ENCODE measurements at places on chromosomes 12 and 14.

DNA sequence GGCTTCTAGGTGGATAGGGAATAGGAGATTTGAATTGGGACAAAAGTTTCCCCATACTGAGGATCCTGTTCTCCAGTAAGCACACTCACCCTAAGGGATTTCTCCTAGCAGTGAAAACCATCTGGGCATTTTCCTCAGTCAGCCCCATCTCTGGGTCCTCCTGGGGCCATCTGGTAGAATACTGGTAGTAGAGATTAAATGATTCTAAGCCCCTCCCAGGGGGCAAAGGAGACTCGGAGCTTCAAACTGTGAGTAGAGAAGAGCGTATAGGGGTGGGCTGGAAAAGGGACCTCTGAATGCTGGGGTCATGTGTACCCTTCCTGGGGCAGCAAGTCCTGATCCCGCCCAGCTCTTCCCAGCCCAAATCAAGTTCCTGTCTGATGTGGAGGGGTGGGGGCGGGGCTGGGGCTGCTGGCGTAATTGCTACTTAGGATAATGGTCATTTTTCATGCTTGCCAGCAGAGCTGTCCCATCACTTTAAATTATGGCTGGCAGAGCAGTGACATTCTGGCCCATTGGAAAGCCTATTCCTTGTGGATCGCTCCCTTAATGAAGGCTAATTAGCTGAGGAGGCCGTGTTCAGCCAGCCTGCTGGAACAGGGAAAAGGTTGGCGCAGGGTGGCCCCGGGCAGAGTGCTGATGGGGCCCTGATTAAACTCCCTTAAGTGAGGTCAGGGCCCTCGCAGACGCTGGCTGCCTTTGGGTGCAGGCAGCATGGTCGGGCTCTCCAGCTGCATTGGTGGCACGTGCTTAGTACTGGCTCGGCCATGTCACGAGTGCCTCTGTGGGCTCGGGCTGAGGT, 127.8 kb downstream of the TSPAN9 start:
- no peak for DNase-seq

DNA sequence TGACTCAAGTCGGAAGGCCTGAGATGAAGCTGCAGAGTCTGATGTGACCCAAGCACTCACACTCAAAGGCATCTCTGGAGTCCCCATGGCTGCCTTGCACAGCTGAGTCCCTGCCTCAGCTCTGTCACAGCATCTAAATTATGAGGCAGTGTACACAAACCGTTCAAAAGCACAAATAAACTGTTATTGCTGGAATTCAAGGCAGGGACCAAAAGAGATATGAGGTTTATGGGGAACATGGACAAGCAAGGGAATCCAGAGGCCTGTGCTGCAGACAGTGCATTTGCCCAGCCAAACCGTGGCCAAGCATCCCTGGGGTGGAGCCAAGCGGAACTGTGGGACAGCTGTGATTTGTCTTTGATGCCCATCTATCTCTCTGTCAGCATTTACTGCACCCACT, 91.3 kb downstream of the RPS29 start:
- DNase-seq, result no peak

DNA sequence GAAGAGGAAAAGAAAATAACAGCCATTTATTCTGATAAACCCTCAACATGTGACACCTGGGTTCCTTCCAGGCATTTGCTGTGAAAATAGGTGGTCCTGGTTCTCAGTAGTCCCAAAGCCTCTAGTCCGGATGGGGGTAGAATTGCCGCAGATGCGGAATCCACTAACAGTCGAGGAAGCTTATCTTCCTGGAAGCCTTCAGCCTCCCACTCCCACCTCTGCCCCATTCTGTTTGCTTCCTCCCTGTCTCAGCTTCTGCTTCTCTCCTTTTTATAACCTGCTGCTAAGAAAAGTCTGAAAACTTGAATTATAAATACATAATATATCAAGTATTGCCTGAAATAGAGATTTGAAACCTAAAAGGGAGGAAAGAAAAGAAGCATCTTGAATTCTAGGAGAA, 14.0 kb upstream of the MAP3K9 start:
- DNase-seq, result no peak

GRCh38 chr14:92340931-92341330, 18.0 kb downstream of the SLC24A4 start:
- DNase-seq, result no peak

DNA sequence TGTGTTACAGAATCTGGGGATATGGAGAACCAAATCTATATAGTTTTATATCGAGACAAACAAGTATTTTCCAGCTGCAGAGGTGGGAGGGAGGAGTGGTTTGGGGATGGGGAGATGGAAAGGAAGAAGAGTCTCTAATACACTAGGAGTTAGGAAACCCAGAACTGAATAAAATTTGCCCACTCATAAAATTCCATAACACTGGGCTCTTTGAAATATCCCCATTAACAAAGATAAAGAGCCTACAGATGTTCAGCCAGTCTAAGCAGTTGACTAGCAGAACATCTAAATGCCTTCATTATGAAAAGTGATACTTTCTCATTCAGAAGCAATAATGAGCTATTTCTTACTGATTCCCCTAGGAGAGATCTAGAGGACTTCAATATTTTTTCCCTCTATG, 151.7 kb upstream of the GZMB start:
- DNase-seq, result no peak
